NCI-H774 (cell line): ENCODE measurements at places on chromosomes 2 and 18.
A peak's percentile ranks its signal among the peaks of the same experiment; 100 is the strongest.

GRCh38 chr2:6418291-6418690, 447.4 kb downstream of the CMPK2 start:
- no peak for DNase-seq

DNA sequence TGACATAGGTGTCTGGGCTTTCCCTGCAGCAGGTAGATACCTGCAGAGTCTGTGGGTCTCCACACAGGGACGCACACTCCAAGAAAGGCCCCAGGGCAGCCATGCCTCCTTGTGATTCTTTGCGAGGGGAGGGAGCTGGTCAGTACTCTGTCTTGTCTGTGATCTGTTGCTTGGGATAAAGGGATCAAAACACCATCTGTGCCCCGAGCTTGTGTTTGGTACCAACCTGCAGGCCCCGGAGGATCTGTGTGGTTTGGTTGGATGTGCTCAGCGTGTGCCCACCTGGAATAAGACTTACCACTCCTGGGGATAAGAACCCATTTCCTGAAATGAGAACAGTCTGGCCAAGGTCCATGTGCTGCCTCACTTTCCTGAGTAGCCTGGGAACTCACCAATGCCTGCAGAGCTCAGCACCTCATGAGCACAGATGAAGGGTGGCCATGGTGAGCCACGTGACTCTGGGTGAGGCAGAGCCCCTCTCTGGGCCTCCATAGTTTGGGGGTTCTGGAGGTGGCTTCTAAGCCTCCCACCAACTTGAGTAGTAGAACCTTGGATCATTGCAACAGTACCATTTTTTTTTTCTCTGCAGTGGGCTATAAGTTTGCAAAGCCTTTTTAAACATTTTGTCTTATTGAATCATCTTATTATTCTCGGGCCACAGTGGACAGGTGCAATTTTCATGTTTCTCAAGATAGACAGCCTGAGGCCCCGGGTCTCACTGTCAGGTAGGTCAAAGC, 134.8 kb downstream of the DDX1 start:
- no peak for DNase-seq

DNA sequence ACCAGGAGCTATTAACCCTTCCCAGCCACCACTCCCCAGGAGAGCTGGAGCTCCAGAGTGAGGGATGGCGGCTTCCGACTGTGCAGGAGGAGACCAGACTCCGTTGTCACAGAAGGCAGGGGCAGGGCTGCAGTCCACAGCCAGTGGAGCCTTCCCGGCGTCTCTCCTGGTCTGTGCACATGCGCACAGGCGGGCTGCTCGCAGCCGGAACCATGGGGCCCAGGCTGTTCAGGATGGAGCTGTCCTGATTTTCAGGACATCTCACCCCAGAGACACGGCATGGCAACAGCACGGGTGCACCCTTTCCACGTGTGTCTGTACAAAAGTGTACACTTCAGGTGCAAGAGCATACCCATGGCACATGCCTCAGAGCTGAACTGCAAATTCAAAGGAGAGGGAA, 28.9 kb downstream of the EIPR1 start:
- DNase-seq: no peak

DNA sequence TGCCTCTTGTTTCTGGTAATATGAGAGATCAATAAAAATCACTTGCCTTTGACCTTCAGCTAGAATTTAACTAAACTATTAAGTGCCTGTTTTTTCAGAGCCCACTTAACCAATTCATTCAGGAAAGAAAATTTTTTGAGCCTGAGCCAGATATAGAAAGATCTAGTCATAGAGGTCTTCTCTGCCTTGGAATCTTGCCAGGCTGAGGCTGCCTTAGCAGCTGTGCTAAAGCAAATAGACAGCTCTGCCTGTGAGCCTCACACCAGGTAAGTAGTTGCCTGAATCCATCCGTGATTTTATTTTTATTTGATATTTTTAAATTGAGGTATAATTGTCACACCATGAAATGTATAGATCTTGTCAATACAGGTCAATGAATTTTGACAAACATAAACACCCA, 27.4 kb downstream of the EVX2 start:
- DNase-seq: peak; percentile 44

DNA sequence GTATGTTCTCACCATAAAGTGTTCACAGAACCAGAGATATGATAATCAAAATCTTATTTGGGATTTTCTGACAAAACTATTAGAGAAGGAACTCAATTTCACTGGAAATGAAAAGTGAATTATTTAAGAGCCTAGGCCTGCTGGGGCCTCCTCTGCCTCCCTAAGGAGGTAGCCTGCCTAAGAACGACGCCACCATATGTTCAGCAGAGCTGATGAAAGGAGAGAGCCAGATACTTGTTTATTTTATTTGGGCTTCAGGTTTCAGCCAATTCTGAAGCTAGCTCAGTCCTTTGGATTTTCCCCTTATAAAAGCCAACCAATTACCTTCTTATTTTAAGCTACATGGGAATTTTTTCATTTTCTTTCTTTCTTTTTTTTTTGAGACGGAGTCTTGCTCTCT, 433.1 kb upstream of the MAP2 start:
- no peak for DNase-seq

DNA sequence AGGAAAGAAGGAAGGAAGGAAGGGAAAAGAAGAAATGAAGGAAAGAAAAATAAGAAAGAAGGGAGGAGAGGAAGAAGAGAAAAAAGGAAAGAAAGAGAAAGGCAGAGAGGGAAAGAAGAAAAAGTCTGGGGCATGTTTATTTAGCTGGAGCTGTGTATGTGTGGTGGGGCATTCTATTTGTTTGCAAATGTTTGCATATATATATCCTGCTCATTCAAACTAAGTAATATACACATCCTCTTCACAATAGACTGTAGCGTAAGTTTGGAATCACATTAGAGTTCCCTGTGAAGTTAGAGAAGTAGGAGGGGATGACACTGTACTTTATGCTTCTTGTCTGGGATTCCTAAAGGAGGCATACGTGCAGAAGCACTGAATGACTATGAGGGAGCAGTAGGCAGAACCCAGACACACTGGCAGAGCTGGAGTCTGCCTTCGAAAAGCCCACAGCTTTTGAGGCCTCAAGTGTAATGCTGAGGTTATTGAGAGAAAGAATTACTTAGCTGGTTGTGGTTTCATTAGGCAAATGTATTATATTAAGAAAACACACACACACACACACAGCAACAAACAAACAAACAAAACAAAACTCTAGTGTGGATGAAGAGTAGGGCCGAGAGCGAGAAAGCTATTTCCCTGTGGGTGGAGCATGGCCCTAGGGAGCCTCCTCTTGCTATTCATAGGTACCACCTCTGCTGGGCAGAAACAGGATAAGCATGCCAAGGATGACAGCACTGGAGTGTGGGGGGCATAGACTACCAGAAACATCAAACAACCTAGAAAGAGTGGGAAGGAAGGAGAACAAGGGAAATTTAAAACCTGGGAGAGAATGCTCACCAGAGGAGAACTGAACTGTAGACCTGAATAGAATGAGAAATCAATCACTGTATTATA, 905.1 kb upstream of the NXPH2 start:
- DNase-seq: no peak

DNA sequence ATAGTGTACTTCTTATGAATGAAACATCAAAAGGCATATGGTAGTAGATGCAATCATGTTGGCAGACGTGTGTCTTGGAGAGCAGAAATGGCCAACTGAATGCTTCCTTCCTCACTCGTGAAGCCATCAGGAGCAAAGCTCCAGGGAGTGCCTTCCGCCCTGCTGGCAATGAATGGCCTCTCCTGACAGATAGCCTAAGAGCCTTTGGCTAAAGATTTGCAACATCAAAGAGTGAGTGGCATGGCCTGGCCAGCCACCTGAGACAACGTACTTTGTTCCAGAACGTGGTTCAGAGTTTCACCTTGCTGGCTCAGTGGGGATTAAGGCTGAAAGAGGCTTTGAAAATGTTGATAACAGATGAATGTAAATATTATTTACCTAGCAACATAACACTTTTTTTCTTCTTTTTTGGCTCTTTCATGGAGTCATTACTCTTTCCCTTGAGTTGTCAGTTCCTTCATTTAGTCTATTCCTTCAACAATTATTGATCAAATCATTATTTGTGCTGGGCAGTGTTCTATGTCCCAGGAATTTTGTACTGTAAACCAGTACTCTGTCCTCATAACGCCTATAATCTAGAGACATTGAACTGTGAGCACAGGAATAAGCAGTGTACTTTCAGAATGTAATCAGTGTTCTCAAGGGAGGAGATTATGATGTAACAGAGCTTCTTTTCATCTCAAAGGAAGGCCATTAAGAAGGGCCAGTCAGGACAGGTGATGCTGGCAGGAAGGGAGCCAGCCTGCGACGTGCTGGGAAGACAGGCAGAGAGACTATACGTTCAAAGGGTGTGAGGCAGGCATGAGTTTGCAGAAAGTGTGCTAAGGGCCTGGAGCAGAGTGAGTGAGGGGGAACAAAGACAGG, 59.4 kb upstream of the SH3RF3 start:
- no peak for DNase-seq

DNA sequence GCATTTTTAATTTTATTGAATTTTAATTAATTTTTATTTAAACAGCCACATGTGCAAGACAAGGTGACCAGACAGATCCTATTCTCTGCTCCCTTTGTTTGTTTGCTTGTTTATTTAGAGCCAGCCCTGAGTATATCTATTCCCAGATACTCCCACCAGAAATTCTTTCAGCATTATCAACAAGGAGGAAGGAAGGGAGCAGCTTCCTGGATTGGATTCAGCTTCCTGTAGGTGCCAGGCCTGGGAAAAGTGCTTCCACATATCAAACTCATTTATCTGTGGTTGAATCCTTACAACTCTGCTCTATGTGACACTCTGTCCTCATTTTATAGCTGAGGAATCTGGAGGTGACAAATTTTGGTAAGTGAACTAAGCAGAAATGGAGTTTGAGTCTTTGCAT, 60.5 kb upstream of the KLF7 start:
- DNase-seq: no peak

DNA sequence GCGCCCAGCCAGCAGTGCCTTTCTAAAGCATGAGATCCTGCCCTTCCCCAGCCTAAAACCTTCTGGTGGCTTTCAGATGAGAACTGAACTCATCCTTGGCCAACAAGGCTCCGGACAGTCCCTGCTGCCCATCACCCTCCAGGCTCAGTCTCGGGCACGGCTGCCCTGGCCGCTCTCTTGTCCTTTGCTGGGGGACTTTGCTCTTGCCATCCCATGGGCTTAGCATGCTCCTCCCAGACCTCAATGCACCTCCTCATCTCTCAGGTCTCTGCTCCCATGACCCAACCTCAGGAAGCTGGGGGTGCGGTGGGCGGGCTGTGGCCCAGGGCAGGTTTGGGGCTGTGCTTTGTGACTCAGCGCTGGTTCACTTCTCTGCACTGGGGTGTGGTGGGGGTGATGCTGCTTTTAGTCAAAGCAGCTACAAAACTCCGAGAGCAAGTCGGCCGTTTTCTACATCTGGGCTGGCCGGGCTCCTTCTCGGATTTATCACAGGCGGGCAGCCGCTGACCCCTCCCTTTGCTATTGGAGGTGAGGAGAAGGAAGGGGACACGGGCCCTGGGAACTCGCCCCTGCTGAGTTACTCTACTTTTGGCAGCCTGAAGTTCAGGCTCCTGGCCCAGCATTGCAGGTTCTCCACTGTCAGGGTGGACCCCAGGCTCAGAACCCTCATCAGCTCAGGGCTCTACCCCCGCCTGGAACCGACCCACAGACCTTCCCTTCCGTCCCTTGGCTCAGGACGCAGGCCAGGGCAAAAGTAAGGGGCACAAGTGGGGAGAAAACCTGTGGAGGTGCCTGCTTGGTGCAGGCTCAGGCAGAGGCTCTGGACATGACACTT, 90.6 kb upstream of the TAF1B start:
- no peak for DNase-seq

GRCh38 chr18:58625839-58626238, 3.1 kb downstream of the ALPK2 start:
- DNase-seq: no peak

- DNase-seq: no peak
These were observed 32.6 kb upstream of the KCMF1 start for GRCh38 chr2:84938194-84938879.

- no peak for DNase-seq
These were observed 82.4 kb downstream of the FEZ2 start for GRCh38 chr2:36515538-36515937.
